AG08395 (cell line): ENCODE measurements at places on chromosomes 3 and 15.

GRCh38 chr3:115790759-115791158 lies 167.4 kb downstream of the GAP43 start:
- DNase-seq: peak; percentile 89

DNA sequence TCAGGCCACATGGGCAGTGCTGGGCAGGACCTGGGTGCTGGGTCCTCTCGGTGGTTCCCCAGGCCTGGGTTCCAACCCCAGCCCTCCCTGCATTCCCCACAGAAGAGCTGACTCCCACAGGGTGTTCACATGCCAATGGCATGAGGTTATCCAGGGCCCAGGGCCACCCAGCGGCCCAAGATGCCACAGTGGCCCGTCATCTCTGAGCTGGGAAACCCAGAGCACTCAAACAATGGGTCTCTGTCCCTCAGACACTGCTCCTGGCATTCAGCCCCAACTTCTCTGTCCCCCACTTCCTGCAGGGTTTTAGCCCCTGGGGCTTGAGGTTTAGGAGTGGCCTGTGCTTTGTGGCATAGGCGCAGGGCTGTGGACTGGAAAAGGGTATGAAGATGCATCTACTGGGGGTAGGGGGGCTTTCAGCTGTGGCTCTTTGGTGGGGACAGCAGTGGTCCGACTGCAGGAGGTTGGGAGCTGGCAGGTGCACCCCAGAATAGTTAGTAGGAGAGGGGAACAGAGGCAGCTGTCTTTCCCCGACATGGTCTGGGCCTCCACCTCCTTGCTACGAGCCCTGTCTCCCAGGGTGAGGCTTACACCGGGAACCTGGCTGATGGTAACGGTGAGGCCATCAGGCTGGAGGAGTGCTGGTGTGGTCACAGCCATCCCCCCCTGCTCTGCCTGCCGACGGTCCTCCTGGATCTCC lies 1.7 kb downstream of the CCDC9B start:
- peak; percentile 93 for DNase-seq

- DNase-seq: no peak
Measured at GRCh38 chr15:74391582-74392450, 24.4 kb upstream of the CYP11A1 start.

- DNase-seq: no peak
Measured at GRCh38 chr3:38121451-38121831, 15.5 kb downstream of the ACAA1 start.

GRCh38 chr3:170529912-170530311 lies 56.0 kb downstream of the SLC7A14 start:
- DNase-seq: no peak

GRCh38 chr3:8255725-8256124 lies 245.9 kb upstream of the LMCD1 start:
- no peak for DNase-seq

DNA sequence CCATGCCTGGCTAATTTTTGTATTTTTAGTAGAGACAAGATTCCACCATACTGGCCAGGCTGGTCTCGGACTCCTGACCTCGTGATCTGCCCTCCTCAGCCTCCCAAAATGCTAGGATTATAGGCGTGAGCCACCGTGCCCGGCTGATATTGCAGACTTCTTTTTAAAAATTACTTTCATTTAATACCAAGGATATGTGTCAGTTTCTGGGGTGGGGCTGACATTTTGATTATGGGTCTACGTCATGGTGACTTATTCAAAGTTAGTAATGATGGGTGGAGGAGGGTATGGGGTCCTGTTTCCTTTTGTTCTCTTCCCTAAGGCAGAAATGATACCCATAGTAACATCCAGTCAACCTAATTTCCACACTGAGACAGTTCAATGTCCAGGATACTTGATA lies 34.7 kb downstream of the GBE1 start:
- DNase-seq: no peak

- DNase-seq: peak; percentile 14
Measured at GRCh38 chr15:37873336-37873735, 61.1 kb upstream of the TMCO5A start.

GRCh38 chr15:63474810-63475316 lies 29.5 kb upstream of the USP3 start:
- DNase-seq: no peak

GRCh38 chr3:187770224-187770623 lies 25.0 kb upstream of the BCL6 start:
- DNase-seq: no peak

DNA sequence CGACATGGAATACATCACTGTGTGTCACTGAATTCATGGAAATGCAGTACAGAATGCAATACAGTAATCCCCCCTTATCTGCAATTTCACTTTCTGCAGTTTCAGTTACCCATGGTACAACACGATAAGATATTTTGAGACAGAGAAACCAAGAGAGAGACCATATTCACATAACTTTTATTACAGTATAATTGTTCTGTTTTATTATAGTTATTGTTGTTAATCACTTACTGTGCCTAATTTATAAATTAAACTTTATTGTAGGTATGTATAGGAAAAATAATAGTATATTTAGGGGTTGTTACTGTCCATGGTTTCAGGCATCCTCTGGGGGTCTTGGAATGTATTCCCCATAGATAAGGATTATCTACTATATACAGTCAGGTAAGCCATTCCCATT lies 61.8 kb downstream of the MBNL1 start:
- no peak for DNase-seq

GRCh38 chr15:58136731-58137130 lies 1.4 kb upstream of the AQP9 start:
- DNase-seq: no peak

GRCh38 chr3:169149349-169149890 lies 514.1 kb downstream of the MECOM start:
- DNase-seq: peak; percentile 75

- DNase-seq: no peak
Measured at GRCh38 chr3:67620869-67621268, 33.5 kb downstream of the SUCLG2 start.

DNA sequence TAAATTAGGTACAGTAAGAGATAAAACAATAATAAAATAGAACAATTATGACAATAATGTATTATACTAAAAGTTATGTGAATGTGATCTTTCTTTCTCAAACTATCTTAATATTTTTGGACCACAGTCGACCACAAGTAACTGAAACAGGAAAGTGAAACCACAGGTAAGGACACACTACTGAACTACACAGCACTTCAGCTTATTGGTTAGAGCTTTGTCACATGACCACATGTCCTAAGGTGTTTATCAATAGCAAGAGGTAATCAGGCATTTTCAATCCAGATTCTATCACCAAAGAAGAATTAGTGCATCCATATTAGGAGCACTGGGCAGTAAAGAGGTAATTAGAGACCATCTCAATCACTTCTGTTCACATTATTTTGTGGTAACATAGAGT lies 392.8 kb downstream of the RSL24D1 start:
- DNase-seq: no peak

DNA sequence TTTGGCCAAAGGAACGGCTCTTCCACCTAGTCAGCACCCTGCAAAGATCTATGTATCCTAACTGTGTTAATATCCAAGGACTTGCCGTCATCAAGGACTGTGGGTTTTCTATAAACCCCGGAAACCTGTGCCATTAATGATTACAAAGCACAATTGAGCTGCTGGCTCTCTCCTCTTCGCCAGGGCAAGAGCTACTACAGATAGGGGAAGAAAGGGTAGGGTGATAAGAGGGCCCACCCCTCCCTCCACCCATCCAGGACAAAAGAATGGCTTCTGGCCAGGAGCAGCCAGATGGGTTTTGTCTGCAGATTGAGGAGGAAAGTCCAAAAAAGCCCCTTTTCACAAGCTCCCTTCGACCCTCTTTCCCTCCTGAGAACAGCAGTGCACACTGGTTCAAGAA lies 9.9 kb downstream of the RFT1 start:
- DNase-seq: no peak

GRCh38 chr15:26132811-26133210 lies 269.7 kb upstream of the ATP10A start:
- no peak for DNase-seq

GRCh38 chr3:105916767-105917166 lies 48.0 kb upstream of the CBLB start:
- DNase-seq: no peak

- no peak for DNase-seq
Measured at GRCh38 chr3:78112291-78113010, 1072.6 kb downstream of the ROBO2 start.

- DNase-seq: no peak
Measured at GRCh38 chr15:66760968-66761725, 59.1 kb downstream of the SMAD6 start.

DNA sequence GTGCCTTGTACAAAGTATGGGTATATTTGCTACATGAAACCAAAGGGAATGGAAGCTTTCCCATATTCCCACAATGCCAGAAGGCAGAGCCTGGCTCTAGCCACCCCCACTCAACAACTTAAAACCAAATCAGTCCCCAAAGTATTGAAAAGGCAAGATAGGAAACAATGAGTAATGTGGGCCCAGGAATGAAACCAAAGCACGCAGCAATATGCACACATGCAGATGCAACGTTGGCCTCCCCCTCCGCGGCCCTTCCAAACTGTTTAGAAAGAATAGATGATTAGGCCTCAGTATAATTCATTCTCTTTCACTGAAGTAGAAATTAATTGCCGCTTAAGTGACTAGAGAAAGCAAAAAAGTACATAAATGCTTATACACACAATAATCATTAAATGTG lies 59.1 kb downstream of the THRB start:
- DNase-seq: no peak

DNA sequence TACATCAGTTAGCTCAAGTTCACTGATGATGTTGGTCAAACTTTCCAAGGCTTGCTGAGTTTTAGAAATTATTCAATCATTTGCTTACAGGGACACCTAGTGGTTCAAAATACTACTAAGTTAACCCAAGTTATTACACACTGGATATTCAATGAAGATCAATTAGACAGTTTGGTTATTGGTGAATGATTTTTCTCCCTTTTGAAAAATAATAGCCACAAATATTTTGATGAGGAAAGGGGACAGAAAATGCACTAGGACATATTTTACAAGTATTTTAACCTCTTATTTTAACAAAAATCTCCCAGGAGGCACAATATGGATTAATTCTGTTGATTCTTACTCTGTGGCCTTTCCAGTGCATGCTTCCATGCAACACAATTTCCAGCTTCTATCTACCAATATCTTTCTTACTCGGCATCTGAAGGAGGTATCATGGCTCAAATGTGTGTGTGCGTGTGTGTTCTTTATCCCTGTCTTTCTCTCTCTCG lies 20.1 kb upstream of the GOLGA6L2 start:
- DNase-seq: peak; percentile 42

DNA sequence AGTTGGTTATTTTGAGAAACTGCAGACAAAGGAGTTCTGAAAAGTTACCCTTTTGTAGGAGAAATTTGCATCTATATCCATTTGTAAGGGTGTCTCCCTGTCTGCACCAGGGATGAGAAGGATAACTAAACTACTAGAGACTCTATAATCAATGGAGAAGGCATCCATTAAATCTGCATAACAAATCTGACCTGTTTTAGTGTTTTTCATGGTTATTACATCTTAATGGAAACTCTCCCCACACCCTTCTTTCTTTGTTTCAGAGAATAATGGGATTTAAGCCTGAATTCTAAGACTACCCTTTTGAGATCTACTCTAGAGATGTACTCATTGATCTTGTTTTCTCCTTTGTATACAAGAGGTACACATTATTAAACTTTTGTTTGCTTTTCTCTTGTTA lies 82.0 kb upstream of the DAZL start:
- no peak for DNase-seq

- DNase-seq: no peak
Measured at GRCh38 chr3:178062126-178062525, 474.1 kb upstream of the KCNMB2 start.

DNA sequence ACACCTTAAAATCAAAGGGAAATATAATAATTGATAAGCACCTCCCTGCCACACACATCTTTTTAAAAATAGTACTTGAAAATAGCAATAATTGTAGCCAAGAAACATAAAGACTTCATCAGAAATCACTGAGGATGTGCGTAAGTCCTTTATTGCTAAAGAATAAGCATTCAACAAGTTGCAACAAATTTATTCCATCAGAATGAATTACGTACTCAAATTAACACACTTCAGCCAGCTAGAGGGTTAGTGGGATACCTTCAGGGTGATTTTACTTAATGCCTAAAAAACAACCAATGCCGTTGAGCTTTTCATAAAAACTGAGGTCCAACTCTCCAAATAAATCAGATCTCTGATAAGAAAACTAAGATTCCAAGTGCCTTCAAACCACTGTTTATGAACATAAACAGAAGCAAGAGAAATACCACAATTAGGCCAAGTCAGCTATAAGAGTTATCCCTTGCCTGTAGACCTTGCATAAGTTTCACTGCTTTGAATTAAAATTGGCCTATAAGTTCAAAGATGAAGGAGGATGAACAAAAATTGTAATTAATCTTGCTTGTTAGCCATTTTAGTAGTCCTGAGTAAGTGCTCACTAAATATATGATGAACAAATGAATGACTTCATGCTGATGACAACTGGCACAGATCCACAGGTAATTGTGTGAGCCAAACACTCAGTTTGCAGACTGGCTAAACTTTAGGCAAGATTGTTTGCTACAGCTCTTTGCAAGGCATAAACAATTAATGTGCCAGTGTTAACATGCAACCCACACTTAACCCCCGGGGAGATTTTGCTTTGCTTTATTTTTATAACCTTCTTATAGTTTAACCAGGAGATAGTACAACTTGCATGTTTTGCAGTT lies 375.1 kb upstream of the THBS1 start:
- DNase-seq: no peak

GRCh38 chr15:91055548-91056331 lies 33.3 kb upstream of the VPS33B start:
- peak; percentile 87 for DNase-seq

- no peak for DNase-seq
Measured at GRCh38 chr3:94362393-94362792, 299.5 kb downstream of the NSUN3 start.

DNA sequence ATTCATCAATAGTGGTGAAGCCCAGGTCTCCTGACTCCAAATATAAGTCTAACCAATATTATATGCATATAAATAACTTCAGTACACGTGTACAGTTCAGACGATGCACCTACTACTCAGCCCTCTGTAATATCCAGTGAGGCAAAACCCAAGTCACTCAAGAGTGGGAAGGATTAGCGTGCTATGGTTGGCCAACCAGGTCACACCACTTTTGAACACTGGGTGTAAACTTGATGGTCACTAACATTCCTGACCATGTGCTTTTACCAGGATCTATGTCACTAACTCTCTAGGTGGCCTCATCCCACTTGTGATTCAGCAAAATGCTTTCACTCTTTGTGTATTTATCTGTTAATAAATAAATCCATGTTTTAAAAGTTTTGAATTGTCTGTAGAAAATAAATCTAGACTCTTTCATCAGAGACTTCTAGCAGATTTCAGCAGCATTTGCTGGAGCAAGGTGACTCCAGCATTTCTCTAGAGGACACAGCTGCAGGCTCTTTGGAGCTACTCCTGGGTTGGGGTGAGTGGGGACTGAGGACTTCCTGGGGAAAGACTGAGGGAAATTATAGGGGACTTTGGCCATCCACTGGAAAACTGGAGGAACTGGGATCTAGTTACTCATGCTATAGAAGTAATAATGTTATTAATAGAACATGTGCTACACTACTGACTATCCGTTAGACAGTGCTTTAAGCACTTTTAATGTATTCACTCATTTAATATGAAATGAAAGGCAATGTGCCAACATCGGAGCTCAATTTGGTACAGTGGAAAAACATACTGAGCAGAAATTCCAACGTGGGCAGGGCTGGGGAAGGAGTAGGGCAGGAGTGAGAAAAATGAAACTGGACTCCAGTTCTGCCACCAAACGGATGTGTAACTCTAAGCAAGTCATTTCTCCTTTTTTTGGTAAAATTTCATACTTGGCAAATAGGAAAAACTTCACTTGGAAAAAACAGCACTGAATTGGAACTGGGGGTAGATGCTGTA lies 97.9 kb downstream of the RORA start:
- DNase-seq: no peak
